CD4-positive, alpha-beta T cell (primary cell): ENCODE measurements at places on chromosomes 12 and 14.
A peak's percentile ranks its signal among the peaks of the same experiment; 100 is the strongest.

- peaks cover 8% of the 10 kb centered on the region for H3K36me3 ChIP-seq
- no peaks in the 10 kb centered on the region for H3K4me1 ChIP-seq
- DNase-seq, result no peak
- no peak overlapping the region for H3K27ac ChIP-seq
- H3K27me3 ChIP-seq, result no peaks in the 10 kb centered on the region
These were observed 105.1 kb downstream of the MNAT1 start for GRCh38 chr14:60839657-60840056.

GRCh38 chr14:77880056-77880455 is 80.1 kb downstream of the ADCK1 start:
- H3K27ac ChIP-seq, result no peak overlapping the region
- H3K4me1 ChIP-seq, result no peaks in the 10 kb centered on the region
- DNase-seq, result no peak
- no peaks in the 10 kb centered on the region for H3K27me3 ChIP-seq

DNA sequence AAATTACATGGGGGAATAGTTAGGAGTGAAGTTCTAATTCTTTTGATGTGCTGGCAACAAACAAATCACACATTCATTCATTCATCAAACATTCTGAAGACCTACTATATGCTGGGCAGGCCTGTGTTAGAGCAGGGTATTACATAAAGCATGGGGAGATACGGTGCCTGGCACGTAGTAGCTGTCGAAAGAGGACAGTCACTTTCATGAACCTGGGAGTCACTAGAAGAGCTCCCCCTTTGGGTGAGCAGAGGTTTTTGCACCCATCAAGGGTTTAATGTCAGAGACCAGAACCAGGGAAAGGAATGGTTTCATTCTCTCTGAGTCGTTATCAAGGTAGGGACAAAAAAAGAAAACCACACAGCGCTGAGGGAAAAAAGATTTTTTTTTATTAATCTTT is 10.0 kb downstream of the LHX5 start:
- H3K4me3 ChIP-seq, result no peak overlapping the region
- H3K4me1 ChIP-seq, result peaks cover 32% of the 10 kb centered on the region
- H3K36me3 ChIP-seq, result no peaks in the 10 kb centered on the region
- no peak overlapping the region for H3K27ac ChIP-seq
- DNase-seq, result no peak

DNA sequence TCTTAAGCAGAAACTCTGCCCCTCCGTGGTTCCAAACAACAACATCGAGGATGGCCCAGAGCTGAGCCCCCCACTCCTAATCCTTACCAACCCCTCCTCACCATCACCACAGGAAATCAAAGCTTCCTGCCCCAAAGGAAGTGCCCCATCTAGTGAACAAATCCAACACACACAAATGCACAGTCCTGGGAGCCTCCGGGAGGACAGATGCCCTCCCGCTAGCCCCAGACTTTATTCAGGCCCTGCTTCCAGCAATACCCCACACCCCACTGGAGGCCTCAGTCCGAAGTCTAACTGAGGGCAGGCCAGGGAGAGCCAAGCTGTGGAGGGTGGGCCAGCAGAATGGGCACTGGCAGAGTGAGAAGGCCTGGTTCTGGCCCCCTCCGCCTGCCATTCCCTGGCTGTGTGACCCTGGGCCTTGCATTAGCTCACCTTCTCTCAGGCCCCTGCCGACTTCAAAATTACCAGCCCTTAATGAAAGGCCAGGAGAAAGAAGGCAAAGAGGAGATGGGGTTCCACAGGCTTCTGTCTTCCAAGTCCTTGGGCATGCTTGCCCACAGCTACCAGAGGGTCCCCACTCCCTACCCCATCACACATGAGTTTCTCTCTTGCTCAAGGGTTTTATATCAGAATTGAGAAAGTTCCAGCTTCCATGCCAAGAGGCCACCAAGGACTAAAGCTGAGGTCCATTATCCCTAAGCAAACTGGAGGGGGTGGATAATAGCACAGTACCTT is 2.3 kb downstream of the HDAC7 start:
- peaks cover 2% of the 10 kb centered on the region for H3K36me3 ChIP-seq
- H3K4me1 ChIP-seq, result peaks cover 83% of the 10 kb centered on the region
- H3K4me3 ChIP-seq, result peak overlapping the region; percentile 89
- DNase-seq, result peak; percentile 48
- H3K27me3 ChIP-seq, result no peaks in the 10 kb centered on the region

- no peak overlapping the region for H3K4me3 ChIP-seq
- H3K4me1 ChIP-seq, result no peaks in the 10 kb centered on the region
- H3K36me3 ChIP-seq, result no peaks in the 10 kb centered on the region
These were observed 222.0 kb upstream of the LRIG3 start for GRCh38 chr12:59142183-59142790.

GRCh38 chr14:50082784-50083466 is 33.4 kb downstream of the VCPKMT start:
- no peaks in the 10 kb centered on the region for H3K27me3 ChIP-seq
- H3K4me3 ChIP-seq, result peak overlapping the region; percentile 44
- H3K36me3 ChIP-seq, result no peaks in the 10 kb centered on the region
- H3K4me1 ChIP-seq, result peaks cover 71% of the 10 kb centered on the region

DNA sequence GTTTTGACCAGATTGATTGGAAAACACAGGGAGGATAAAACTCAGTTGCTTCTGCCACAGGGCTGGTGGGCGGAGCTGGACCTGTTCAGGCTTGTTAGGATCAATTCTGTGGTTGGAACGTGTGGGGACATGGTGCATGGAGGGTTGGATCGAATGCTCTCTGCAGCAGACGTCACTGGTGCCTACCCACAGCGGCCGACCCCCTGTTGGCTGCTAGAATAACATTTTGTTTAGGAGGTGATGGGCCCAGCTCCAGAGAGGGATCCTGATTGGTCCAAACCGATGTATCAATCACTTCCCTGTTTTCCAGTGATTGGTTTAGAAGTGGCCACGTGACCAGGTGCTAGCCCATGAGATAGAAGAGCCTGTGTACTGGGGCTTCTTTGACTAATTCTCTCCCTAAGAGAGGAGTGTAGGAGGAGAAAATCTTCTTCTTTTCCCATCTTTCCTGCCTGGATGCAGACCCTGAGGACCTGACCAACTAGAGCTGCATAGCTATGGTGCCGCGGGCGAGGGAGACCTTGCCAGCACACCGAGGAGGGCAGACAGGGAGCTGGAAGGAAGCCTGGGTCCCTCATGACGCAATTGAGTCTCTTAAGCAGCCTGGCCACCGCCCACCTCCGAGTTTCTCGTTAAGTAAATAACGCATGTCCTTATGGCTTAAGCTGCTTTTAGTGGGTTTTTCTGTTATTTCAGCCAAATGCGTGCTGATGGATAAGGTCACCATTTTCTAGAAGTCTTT is 163.5 kb downstream of the AACS start:
- no peak for DNase-seq
- H3K36me3 ChIP-seq, result no peaks in the 10 kb centered on the region
- H3K4me3 ChIP-seq, result no peak overlapping the region
- H3K27me3 ChIP-seq, result peaks cover 1% of the 10 kb centered on the region

- no peak overlapping the region for H3K4me3 ChIP-seq
- no peaks in the 10 kb centered on the region for H3K27me3 ChIP-seq
- H3K36me3 ChIP-seq, result no peaks in the 10 kb centered on the region
- no peaks in the 10 kb centered on the region for H3K4me1 ChIP-seq
- peak; percentile 57 for DNase-seq
These were observed 208.8 kb downstream of the EPS8 start for GRCh38 chr12:15580431-15580830.

GRCh38 chr12:76455582-76456345 is 103.8 kb downstream of the OSBPL8 start:
- no peak overlapping the region for H3K27ac ChIP-seq
- no peak overlapping the region for H3K4me3 ChIP-seq
- peaks cover 14% of the 10 kb centered on the region for H3K4me1 ChIP-seq
- no peak for DNase-seq
- H3K36me3 ChIP-seq, result peaks cover 5% of the 10 kb centered on the region

DNA sequence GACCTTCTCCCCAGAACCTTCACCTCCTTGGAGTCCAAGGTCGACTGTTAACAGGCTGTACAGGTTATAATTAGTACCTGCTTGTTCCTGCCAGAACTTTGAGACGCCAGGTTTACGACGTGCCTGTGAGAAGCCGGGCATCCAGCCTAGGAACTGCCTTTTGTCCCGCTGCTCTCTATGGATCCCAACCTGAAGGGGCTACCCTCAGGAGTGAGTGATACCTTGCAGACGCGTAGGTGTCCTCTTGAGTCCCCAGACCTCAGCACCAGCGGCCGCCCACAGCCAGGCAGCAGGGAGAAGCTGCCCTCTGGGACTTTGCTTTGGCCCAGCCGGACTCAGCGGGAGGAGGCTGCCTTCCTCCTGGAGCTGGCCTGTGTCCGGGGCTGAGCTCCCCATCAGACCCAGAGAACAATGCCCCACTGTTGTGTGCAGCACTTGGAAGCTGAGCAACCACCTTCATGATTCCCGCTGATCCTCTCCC is 16.2 kb downstream of the SYNE3 start:
- no peak for DNase-seq
- H3K27ac ChIP-seq, result no peak overlapping the region
- H3K4me1 ChIP-seq, result peaks cover 70% of the 10 kb centered on the region

GRCh38 chr14:23561873-23562821 is 5.4 kb downstream of the AP1G2 start:
- DNase-seq, result no peak
- H3K36me3 ChIP-seq, result peaks cover 79% of the 10 kb centered on the region
- no peak overlapping the region for H3K27ac ChIP-seq

GRCh38 chr14:24816011-24816928 is 182.3 kb upstream of the GZMB start:
- peaks cover 5% of the 10 kb centered on the region for H3K27me3 ChIP-seq
- no peaks in the 10 kb centered on the region for H3K36me3 ChIP-seq
- H3K4me3 ChIP-seq, result no peak overlapping the region
- DNase-seq, result no peak
- H3K4me1 ChIP-seq, result no peaks in the 10 kb centered on the region
- no peak overlapping the region for H3K27ac ChIP-seq

GRCh38 chr12:131803961-131804521 is 24.2 kb upstream of the MMP17 start:
- DNase-seq, result no peak
- H3K27me3 ChIP-seq, result no peaks in the 10 kb centered on the region
- H3K27ac ChIP-seq, result no peak overlapping the region
- H3K4me3 ChIP-seq, result no peak overlapping the region
- peaks cover 23% of the 10 kb centered on the region for H3K36me3 ChIP-seq
- H3K4me1 ChIP-seq, result no peaks in the 10 kb centered on the region

DNA sequence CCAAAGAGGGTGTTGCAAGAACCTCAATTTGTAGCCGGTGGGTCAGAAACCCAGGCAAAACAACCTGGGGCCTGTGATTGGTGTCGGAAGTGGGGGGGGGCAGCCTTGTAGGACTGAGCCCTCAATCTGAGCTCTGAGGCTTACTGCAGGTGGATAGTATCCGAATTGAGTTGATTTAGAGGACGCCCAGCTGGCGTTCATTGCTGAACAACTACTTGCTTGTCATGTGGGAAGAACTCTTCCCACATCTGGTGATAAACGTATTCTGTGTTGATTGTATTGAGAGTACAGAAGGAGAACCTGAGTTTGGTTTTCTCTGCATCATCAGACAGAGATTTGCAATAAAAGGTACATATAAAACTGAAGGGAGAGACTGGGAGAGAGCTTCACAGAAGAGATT is 5.1 kb downstream of the ANO6 start:
- H3K27ac ChIP-seq, result no peak overlapping the region
- no peak overlapping the region for H3K4me3 ChIP-seq
- H3K36me3 ChIP-seq, result no peaks in the 10 kb centered on the region
- DNase-seq, result no peak

- H3K4me3 ChIP-seq, result no peak overlapping the region
- no peak for DNase-seq
- no peaks in the 10 kb centered on the region for H3K36me3 ChIP-seq
- H3K4me1 ChIP-seq, result peaks cover 7% of the 10 kb centered on the region
These were observed 826 bp downstream of the ZNF705A start for GRCh38 chr12:8157484-8158198.

DNA sequence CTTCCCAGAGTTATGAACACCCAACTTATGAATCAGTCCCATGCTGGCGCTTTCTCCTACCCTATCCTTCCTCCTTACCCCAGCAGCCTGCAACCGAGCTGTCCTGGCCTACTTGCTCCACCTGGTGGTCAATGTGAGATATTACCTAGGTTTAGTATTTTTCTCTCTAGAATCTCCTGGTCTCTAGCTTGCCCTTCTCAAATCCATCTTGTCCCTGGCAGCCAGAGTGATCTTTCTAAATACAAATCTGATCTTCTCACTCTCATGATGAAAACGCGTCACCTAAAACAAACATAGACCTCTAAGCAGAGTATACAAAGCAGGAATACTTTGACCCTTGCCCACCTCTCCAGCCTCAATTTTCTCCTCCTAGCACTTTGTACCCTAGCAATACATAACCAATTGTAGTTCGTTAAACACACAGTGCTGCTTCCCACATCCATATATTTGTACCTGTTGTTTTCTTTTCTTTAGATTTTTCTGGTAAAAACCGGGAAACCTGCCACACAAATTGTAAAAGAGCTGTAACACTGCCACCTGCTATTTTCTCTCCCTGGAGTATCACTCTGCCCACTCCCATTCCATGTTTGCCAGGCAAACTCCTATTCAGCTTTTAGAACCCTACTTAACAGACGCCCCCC is 20.0 kb upstream of the TCP11L2 start:
- peak; percentile 39 for DNase-seq
- H3K27me3 ChIP-seq, result no peaks in the 10 kb centered on the region
- no peak overlapping the region for H3K4me3 ChIP-seq
- H3K36me3 ChIP-seq, result no peaks in the 10 kb centered on the region
- H3K27ac ChIP-seq, result no peak overlapping the region

GRCh38 chr14:50171895-50172294 is 55.5 kb upstream of the VCPKMT start:
- no peak overlapping the region for H3K27ac ChIP-seq
- H3K4me3 ChIP-seq, result no peak overlapping the region
- H3K36me3 ChIP-seq, result no peaks in the 10 kb centered on the region
- DNase-seq, result no peak
- no peaks in the 10 kb centered on the region for H3K27me3 ChIP-seq

DNA sequence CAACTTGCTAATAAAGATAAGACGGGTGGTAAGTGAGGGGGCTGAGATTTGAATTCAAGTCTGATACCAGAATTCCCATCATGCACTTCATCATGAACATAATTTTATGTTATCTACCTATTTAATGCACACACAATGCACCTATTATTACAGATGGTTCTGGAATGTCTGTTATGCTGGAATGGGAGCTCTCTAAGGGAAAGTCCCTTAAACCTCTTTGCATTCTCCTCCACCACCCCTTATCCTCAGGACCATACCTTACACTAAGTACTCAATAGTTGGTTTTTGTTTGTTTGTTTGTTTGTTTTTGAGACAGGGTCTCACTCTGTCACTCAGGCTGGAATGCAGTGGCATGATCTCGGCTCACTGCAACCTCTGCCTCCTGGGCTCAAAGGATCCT is 7.0 kb upstream of the MSI1 start:
- H3K27ac ChIP-seq, result no peak overlapping the region
- no peaks in the 10 kb centered on the region for H3K36me3 ChIP-seq
- no peaks in the 10 kb centered on the region for H3K4me1 ChIP-seq

- no peak overlapping the region for H3K4me3 ChIP-seq
- no peaks in the 10 kb centered on the region for H3K4me1 ChIP-seq
- H3K27me3 ChIP-seq, result no peaks in the 10 kb centered on the region
These were observed 298.1 kb downstream of the MED13L start for GRCh38 chr12:115979351-115979750.

DNA sequence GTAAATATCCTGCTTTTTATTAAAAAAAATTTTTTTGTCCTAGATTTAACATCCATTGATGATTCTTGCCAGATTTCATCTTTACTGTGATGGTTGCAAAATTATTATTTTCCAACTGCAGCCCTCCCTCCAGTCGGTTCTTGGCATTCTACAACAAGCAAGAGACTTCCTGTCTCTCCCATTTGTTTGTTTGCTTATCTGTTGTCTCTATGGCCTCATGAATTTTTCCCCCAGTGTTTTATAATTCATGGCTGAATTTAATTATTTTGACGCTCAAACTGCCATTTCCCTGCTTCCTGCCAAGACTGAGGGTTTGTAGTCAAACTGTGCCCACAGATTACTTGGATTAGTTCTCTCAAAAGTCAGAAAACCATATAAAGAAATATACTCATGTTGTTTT is 25.9 kb downstream of the CGRRF1 start:
- H3K4me3 ChIP-seq, result no peak overlapping the region
- peaks cover 14% of the 10 kb centered on the region for H3K36me3 ChIP-seq
- H3K27me3 ChIP-seq, result no peaks in the 10 kb centered on the region
- H3K27ac ChIP-seq, result no peak overlapping the region
